Activated CD8-positive, alpha-beta T cell treated with anti-CD3 and anti-CD28 coated beads, Interleukin-2, amount 10 ng/mL, durations not matched to agents 7 days and 5 days (primary cell): ENCODE measurements at places on chromosomes 6 and 20. TPM values are rescaled to one million over a fixed set of nuclear protein-coding genes. Genes with fewer than 3 reads are reported as not detected.

The HTR1E gene
- total RNA-seq: not detected

The SIRPB2 gene
- not detected for total RNA-seq

The PRPH2 gene
- total RNA-seq: not detected

The CAGE1 gene
- 0.16 TPM for total RNA-seq

The UBE2C gene
- 261 TPM for total RNA-seq

The LY6G6D gene
- total RNA-seq: not detected

DNA sequence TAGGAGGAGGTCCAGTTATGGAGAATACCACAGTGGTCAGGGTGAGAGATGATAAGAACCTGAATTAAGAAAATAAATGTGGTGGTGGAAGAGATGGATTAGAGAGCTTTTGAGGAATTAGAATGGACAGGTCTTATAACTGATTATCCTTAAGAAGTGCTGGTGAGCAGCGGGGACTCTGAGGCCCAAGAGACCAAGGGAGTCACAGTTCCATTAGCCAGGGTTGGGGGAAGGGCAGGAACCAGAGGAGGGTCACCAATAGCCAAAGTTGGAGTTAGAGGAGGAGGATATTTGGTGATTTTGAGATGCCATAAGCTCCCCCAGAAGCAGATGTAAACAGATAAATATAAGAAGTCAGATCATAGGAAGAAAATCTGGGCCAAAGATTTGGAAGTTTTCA lies 87.1 kb upstream of the PAK5 start:
- no peak for DNase-seq

DNA sequence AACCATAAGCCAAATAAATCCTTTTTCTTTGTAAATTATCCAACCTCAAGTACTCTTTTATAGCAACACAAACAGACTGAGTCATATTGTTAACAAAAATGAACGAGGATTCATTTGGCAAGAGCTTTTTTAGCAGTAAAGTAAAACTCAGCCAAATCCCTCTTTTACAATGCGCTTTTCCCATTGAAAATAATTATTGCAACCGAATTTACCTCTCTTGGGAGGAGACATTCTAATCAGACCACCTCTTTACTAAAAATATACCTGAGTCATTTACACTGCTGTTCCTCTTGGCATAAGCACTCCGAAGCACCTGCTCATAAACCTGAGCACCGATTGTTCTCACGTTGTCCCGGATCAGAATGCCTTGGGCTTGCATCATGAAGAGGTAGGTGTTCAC lies 57.4 kb downstream of the B4GALT5 start:
- DNase-seq: no peak

GRCh38 chr20:33684533-33685327 lies 1.5 kb downstream of the E2F1 start:
- no peak for DNase-seq

DNA sequence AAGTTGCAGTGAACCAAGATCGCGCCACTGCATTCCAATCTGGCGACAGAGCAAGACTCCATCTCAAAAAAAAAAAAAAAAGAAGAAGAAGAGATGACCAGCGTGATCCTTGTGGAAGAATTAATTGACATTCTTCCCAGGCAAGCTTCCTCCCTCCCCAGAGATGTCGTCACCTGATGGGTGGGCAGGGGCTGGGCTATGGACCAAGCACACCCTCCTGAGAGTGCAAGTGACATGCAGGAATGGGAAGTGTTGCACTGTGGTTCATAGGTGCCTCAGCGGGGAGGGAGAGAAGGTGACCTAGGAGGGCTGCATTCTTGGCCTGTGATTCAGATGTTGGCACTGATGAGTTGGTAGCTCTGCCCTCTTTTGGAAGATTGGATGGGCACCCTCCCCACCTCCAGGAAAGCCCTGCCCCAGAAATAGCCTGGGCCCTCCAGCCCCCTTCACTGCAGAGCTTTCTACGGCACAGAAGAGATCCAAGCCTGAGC lies 37.8 kb downstream of the TAF8 start:
- no peak for DNase-seq

GRCh38 chr6:169577236-169577635 lies 124.6 kb downstream of the WDR27 start:
- no peak for DNase-seq

- DNase-seq: no peak
These were observed 389.3 kb downstream of the HDGFL1 start for GRCh38 chr6:22958677-22959076.

- DNase-seq: peak; percentile 46
These were observed 14.0 kb downstream of the RBL1 start for GRCh38 chr20:37081717-37082289.

GRCh38 chr6:163757520-163757919 lies 343.0 kb downstream of the QKI start:
- DNase-seq: no peak

GRCh38 chr20:1918491-1919165 lies 23.4 kb downstream of the SIRPA start:
- DNase-seq: no peak

DNA sequence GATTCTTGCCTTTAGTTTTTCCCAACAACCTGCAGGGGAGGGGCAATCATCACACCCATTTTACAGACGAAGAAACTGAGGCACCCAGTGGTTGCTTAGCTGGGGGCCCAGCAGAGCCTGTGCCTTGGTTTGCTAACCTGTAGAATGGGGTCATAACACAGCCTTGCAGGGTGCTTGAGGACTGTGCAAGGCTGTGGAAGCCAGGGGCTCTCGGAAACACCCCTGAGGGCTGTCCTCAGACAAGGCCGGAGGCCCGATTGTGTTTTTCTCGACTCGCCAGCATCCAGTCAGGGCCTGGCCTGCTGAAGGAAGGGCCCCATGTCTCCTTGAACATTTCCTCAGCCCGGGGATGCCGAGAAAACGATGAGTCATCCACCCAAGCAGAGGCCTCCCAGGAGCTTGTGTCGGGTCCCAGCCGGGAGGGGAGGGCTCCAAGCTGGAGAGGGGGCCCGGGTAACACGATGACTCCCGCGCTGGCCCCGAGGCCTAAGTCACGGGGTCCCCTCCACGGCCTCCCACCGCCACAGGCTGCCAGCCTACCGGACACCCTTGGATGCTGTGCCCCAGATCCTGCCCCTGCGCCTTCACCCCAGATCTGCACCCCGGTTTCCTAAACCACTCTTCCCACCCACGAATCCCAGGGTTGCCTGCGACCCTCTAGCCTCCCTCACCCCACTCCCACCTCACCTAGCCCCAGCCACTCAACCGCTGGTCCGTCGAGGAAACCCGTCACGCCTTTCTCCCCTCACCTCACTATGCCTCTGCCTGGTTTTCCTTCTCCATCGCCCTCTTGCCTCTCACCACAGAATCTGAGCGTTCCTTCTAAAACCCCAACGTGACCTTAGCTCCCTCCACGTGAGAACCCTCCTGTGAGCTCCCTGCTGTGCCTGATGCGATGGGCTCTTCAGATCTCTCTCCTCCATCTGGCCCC lies 10.6 kb downstream of the NOL4L start:
- no peak for DNase-seq

DNA sequence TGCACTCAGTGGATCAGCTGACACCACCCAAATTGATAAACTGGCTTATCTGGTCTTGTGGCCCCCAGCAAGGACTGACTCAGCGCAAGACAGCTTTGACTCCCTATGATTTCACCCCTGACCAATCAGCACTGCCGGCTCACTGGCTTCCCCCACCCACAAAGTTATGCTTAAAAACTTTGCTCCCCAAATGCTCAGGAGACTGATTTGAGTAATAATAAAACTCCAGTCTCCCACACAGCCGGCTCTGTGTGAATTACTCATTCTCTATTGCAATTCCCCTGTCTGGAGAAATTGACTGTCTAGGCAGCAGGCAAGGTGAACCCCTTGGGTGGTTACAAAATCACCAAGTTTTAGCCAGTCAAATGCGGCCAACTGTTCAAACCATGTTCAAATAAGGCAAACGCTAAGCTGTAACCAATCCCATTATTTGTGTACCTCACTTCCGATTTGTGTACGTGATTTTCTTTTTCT lies 32.5 kb downstream of the SLC22A2 start:
- no peak for DNase-seq

GRCh38 chr20:20603339-20603990 lies 109.0 kb downstream of the RALGAPA2 start:
- DNase-seq: peak; percentile 35

GRCh38 chr6:43391440-43392031 lies 22.1 kb upstream of the ZNF318 start:
- peak; percentile 62 for DNase-seq

GRCh38 chr6:44921798-44922197 lies 406.3 kb upstream of the RUNX2 start:
- no peak for DNase-seq

DNA sequence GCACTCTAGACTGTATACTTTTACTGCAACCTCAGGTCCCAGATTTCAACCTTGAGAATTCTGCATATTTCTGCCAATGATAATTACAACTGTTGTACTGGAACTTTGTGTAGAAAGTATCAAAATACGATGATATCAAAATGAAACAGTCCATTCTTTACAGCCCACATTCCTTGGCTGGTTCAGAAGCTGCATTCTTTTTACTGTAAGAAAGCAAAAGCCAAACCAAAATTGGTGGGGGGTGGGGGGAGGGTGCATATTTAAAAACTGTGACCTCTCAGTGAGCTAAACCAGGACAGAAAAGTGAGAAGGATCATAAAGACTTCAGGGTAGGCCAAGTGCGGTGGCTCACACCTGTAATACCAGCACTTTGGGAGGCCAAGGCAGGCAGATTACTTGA lies 41.8 kb upstream of the UBR2 start:
- DNase-seq: no peak

DNA sequence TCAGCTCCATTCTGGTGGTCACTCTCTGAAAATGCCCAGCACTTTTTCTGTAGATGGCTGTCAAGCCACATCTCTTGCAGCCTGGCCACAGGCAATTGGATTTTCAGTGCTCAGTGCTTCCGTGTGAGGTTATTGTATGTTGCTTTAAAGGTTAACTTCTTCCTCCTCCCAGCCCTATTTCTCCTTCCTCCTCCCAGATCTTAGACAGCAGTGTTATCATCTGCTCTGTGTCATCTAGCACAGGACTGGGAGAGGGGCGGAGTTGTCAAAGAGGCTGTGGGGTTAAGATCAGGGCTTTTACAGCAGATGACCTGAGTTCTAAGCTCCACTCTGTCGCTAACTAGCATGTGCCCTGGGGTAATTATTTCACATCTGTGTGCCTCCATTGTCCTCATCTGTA lies 129.0 kb downstream of the PHACTR3 start:
- DNase-seq: no peak

DNA sequence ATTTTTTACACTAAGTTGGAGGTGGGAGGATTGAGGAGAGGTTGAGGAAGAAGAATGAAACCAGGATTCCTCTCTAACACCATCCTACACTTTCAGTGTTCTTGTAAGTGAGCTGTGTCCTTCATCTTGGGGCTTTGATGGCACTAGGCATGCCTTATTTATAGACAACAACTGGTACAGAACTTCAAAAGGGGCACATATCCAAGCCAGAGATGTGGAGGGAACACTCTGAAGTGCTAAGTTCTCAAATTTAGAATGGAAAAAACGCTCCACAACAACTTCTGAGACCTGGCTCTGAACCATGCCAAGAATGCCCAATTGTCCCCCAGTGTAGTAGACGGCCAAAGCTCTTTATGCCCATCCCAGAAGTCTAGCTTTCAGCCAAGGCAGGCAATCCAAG lies 16.2 kb upstream of the PKHD1 start:
- DNase-seq: no peak

DNA sequence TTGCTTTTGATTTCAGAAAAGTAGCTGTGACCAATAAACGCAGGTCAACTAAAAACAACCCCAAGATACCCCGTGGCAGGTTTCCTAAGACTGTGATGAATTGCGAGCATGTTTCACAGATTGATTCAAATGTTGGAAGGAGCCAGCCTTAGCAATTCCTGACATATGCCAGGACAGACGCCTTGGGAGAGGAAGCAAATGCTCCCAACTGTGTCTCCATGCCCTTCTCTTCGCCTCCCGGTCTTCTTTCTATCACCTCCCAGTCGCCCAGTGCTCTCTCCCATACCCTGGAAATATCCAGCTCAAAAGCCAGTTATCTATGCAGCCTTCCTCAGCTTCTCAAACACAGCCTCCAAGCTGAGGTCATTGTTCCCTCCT lies 32.0 kb downstream of the KIAA0319 start:
- DNase-seq: no peak

GRCh38 chr6:21438986-21439352 lies 154.6 kb upstream of the SOX4 start:
- no peak for DNase-seq
